ENCODE measurements at places on chromosomes 2 and 18.

- DNase-seq: no peak
Measured at GRCh38 chr2:46257476-46257875, 39.7 kb upstream of the EPAS1 start.

GRCh38 chr2:227880460-227880859 is 9.0 kb downstream of the DAW1 start:
- no peak for DNase-seq

- peak; percentile 32 for DNase-seq
Measured at GRCh38 chr2:43224571-43225092, 1.8 kb downstream of the ZFP36L2 start.

DNA sequence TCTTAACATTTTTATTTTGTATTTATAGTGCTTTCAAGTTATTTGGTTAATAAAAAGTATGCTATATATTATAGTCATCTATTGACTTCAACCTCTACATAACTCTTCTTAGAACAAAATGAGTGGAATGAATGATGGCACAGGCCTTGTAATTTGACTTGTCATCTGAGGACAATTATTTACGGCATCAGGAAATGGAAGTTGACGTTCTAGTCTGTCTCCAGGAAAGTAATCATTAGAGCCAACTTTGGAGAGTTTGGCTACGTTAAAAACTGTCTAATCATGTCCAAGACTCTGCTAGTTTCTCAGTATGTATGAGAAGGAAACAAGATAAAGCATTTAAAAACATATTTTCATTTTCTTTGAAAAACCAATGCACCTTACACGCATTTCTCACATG is 353.6 kb downstream of the ARHGAP15 start:
- no peak for DNase-seq

GRCh38 chr2:128348701-128349100 is 30.0 kb upstream of the HS6ST1 start:
- DNase-seq: no peak

DNA sequence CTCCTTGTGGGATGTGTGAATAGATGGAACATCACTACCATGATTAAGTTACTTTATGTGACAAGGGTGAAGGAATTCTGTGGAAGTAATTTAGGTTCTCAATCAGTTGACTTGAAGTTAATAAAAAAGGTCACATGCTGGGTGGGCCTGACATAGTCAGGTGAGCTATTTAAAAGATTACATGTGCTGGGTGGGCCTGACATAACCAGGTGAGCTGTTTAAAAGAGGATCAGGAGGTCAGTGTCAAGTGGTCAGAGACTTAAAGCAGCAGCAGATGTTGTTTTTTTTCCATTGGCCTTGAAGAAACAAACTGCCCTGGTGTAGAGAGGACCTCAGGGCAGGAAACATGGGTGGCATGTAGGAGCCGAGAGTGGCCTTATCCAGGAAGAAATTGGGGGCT is 3.3 kb downstream of the IL1R2 start:
- no peak for DNase-seq

DNA sequence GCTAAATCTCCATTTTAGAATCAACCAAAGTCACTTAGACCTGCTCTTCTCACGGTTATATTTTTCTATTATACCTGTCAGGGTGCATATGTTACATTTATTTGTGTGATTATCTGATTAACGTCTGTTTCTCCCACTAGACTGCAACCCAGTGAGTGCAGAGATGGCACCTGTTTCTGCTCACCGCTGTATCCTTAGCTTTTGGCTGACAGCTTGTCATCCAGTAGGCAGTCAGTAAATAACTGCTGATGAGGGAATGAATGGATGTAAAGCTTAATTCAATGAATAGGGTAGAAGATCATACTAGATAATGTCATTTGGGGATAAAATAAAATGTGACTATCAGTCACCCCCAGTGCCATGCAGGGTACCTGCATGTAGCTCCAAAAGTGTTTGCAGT is 6.9 kb upstream of the CHRNA1 start:
- DNase-seq: no peak

DNA sequence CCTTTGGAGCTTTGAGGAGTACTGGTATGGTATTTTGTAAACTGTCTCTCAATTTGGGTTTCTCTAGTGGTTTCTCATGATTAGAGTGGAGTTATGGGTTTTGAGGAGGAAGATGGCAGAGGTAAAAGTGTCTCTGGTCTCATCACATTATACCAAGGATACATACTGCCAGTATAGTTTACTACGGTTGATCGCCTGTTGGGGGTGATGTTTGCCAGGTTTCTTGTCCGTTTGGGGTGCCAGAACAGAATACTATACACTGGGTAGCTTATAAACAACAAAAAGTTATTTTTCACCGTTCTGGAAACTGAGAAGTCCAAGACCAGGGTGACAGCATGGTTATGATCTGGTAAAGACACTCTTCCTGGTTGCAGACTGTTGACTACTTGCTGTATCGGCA is 293.7 kb downstream of the NYAP2 start:
- no peak for DNase-seq

- DNase-seq: no peak
Measured at GRCh38 chr2:218387369-218388194, 5.5 kb downstream of the SLC11A1 start.

GRCh38 chr18:8988260-8988871 is 114.1 kb upstream of the NDUFV2 start:
- DNase-seq: peak; percentile 38

GRCh38 chr2:143688815-143689214 is 559.6 kb downstream of the ARHGAP15 start:
- DNase-seq: no peak

GRCh38 chr18:54794823-54795222 is 33.5 kb upstream of the RAB27B start:
- no peak for DNase-seq

- DNase-seq: no peak
Measured at GRCh38 chr2:149924549-149925213, 337.1 kb upstream of the MMADHC start.

DNA sequence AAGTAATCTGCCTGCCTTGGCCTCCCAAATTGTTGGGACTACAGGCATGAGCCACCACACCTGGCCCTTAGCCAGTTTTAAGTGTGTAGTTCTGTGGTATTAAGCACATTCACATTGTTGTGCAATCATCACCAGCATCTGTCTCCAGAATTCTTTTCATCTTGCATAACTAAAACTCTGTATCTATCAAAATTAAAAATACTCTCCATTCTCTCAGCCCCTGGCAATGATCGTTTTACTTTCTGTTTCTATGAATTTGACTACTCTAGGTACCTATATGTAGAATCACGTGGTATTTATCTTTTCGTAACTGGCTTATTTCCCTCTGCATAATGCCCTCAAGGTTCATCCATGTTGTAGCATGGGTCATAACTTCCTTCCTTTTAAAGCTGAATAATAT is 45.5 kb upstream of the CAVIN2 start:
- no peak for DNase-seq

DNA sequence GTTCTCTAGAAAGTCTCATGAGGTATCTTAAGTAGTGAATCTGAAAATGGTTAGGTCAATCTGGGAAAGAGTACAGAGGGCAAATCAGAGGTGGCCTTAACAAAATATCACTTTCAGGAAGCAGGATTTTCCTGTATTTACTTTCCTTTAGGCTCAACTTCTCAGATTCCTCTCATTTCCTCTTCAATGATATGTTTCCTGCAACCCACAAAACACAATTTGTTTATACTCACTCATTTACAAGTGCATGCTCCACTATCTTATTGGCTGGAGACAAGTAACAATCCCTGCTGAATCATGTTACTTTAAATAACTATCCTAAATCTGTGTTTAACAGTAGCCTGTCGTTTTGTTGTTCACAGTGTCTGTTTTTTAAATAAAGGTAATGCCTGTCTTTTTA is 228.1 kb downstream of the DSC3 start:
- no peak for DNase-seq

DNA sequence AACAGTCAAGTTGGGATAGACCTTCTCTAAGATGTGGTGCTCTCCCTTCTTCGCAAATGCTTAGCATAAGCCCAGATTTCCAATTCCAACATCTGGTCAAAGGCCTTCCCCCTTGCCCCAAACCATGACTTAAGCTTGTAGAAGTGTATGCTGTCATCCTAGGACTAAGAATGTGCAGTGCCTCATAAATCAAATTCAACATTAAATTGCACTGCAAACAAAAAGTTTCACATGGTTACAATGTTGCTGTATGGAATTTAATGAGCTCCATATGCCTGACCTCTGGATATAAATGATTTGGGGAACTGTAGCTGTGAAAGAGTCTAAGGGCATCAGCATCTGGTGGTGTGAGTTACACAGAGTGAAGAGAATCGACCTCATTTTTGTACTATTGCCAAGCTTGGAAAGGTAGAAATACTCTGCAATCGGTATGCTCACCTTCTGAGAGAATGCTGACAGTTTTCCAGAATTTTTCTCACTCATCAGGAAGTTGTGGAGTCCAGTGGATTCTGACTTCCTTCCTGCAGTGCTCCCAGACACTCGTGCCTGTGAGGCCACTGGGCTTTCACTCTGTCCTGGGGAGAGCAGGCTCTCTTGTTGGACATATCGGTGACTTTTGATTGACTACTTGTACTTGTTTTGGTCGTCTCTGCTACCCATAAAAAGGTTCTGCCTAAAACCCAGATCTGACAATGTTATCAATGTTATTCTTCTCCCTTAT is 40.6 kb downstream of the FASTKD2 start:
- DNase-seq: no peak

GRCh38 chr2:124623560-124623959 is 598.5 kb downstream of the CNTNAP5 start:
- DNase-seq: no peak

GRCh38 chr2:15761056-15761455 is 169.4 kb downstream of the DDX1 start:
- DNase-seq: no peak

DNA sequence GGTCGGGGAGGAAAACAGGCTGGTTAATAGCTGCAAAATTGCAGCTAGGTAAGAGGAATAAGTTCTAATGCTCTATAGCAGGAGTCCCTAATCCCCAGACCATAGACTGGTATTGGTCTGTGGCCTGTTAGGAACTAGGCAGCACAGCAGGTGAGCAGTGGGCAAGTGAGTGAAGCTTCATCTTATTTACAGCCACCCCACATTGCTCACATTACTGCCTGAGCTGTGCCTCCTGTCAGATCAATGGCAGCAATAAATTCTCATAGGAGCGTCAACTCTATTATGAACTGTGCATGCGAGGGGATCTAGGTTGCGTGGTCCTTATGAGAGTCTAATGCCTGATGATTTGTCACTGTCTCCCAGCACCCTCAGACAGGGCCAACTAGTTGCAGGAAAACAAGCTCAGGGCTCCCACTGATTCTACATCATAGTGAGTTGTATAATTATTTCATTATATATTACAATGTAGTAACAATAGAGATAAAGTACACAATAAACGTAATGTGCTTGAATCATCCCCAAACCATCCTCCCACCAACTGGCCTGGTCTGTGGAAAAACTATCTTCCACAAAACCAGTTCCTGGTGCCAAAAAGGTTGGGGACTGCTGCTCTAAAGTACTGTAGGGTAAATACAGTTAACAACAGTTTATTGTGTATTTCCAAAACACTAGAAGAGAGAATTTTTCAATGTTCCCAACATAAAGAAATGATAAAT is 91.7 kb upstream of the TFCP2L1 start:
- DNase-seq: no peak

DNA sequence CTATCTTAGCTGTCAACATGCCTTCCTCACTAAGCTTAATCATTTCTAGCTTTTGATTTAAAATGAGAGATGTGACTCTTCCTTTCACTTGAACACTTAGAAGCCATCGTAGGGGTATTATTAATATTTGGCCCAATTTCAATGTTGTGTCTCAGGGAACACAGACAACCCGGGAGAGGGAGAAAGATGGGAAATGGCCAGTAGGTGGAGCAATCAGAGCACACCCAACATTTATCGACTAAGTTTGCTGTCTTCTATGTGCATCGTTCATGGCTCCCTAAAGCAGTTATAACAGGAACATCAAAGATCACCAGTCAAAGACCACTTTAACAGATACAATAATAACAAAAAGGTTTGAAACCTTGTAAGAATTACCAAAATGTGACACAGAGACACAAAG is 110.2 kb downstream of the OLA1 start:
- DNase-seq: no peak

DNA sequence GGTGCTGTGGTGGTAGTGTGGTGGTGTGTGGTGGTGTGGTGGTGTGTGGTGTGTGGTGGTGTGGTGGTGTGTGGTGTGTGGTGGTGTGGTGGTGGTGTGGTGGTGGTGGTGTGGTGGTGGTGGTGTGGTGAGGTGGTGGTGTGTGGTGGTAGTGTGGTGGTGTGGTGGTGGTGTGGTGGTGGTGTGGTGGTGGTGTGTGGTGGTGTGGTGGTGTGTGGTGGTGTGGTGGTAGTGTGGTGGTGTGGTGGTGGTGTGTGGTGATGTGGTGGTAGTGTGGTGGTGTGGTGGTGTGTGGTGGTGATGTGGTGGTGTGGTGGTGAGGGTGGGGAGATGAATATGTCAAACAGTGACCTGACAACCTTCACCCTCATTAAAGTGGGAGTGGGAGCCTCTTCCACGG is 55.6 kb upstream of the DLGAP1 start:
- DNase-seq: no peak

DNA sequence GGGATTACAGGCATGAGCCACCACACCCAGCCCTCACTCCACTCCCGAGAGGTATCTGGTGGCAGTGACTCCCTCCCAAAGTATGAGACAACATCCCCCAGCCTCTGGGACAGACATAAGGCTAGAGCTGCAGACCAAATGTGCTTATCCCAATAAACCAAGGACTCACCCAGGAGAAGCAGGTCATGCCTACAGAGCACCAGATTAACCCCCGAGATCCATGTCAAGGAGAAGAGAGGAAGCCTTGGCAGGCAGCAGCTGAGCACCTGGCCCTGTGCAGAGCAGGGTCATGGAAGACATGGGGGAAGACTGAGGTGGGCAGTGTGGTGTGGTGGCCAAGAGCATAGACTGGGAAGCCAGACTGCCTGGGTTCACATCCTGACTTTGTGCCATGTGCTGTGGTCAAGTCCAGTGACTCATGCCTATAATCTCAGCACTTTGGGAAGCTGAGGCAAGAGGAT is 7.2 kb downstream of the RAB11FIP5 start:
- DNase-seq: no peak

Measured in T-helper 17 cell (primary cell).